ENCODE measurements at places on chromosomes 12 and 14.

- no peak for DNase-seq
These were observed 57.9 kb upstream of the NAV3 start for GRCh38 chr12:77772676-77773298.

DNA sequence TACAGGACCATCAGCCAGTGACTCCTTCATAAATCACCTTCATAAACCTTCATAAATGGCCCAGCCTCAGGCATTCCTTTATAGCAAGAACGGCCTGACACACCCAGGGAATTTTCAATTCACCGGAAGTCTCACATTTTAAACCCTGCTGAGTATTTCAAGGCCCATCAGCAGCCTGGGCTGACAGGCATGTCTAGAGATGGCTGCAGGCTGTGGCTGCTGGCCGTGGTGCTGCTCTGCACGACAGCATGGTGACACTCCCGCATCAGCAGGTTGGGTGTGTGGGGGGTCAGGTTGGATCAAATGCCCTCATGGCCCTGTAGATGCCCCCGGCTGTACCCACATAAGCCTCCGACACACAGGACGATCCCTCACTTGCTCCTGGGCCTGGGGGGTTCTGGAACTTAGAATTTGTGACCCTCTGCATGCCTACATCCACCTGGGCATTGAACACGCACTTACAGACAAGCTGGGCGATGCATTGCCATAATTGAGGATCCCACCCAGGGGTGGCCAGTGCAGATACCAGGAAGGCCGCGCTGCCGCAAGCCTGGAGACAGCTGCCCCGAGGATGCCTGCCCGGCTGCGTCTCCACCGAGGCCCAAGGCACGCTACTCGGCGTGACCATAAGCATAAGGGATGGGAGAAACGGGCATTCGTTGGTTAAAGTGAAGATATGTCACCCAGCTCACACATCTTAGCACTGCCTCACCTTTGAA lies 124.3 kb downstream of the PIWIL1 start:
- DNase-seq: no peak

DNA sequence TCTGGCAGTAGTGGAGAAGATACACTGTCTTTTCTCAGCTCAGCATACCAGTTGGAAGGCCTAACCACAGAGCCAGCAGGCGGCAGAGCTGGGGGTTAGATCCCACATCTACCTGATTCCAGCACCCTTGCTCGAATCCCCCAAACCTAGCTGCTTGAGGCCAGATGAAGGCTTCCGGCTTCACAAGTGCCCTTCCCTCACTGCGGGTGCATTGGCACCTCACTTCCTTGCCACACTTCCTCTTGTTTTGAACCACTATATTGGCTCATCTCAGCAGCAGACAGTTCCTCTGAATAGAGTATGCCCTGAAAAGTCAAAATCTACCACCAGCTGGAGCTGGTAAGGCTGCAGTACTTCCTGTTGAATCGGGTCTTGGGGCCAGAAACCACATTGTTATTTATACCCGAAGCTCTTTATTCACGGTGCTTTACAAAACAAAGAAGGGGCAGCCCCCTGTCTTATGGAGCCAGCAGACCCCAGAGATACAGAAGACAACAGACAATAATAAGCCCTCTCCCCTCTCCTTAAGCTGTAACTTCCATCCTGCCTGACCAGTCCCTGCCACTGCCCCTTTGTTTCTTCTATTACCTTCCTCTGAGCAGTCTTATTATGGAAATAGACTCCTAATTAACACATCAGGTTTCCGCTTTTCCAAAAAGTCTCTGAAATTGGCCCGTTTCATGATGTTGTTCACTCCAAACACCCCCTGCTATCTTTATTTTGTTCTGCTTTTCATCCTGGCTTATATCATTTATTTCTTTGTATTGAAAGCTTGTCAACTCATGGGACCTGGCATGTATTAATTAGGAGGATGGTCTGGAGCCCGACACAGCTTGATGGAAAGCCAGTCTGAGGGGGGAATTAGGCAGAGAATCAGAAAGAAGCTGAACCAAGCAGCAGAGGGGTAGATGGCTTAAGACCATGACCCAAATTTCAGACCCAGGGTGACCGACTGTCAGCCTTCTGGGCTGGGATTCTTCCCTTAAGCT lies 233.5 kb downstream of the EFCAB11 start:
- peak; percentile 18 for DNase-seq

DNA sequence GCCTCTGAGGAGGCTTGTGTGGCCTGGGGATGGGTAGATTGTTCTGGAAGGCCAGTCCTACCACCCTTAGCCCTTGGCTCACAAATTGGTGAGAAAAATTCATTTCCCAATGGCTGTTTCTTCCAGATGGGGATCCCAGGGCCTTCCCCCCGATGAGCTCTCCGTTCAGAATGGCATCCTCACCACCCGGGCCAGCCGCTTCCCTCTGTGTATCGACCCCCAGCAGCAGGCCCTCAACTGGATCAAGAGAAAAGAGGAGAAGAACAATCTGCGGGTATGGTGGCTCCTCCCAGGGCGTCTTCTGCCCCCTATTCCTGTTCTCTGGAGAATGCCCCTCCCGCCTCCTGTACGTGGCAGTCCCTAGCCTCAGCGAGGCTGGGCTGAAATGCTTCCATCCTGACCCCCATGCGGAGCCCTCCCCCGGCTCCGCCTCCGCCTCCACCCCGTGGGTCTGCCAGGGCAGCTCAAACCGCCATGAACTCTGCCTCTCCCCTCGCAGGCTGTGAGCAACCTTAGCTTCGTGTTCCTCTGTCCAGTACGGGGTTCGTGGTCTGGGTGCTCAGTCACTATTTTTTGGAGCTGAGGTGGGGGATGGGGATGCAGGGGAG lies 57.8 kb downstream of the CCDC92 start:
- no peak for DNase-seq

- no peak for DNase-seq
These were observed 59.6 kb upstream of the SCN8A start for GRCh38 chr12:51531284-51531977.

DNA sequence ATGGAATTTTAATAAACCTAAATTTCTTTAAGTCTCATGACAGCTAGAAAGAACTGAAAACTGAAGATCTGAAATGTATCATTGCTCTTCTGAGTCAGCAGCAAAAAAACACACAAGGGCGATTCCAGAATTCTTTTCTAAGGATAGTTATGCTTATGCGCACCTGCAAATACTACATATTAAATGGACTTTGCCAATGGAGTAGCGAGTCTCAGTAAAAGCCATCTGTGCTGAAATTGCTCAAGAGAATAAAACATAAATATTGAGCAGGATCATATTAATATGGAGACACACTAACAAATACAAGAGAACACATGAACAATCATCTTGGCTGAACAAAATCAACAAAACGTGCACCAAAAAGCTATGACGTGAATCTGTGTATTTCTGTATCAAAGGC lies 73.7 kb downstream of the CPNE8 start:
- DNase-seq: no peak

- no peak for DNase-seq
These were observed 5.2 kb downstream of the NDUFA12 start for GRCh38 chr12:94998326-94998725.

- DNase-seq: no peak
These were observed 2.3 kb upstream of the KRT74 start for GRCh38 chr12:52575948-52576347.

DNA sequence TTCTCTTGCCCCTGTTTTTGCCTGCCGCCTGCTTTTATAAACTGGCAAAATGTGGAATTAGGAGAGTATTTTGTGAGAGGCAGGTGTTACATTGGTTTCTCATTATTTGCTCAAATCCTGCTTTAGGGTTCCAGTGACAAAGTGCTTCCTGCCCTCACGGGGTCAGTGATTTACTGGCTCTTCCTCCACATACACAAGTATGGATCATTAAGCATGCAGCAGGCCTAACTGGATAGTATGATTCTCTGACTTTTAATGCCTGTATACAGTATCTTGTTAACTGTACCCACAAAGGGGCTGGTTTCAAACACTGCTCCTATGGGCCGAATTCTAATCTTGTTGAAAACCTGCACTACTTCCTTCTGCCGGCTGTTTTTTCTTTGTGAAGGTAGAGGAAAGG lies 63.2 kb downstream of the PTCSC3 start:
- DNase-seq: no peak

DNA sequence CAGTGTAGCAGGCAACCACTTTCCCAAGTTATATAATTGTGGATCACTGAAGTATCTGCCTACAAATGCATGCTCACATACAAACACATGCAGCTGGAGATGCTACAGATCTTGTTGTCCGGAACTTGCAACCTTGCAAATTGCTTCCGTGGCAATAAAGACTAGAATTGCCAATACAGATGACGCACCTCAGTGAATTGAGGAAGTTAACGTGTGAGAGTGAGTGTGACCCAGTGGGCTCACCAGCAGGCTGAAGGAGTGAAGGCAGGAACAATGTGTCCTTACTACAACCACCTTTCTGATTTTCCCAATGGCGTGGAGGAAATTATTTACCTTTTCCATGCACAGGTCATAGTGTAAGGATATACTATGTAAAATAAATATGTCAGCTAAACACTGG lies 89.4 kb upstream of the GRIP1 start:
- no peak for DNase-seq

GRCh38 chr14:65290830-65291229 lies 121.7 kb upstream of the FUT8 start:
- DNase-seq: no peak

GRCh38 chr14:51860825-51861499 lies 550 bp downstream of the GNG2 start:
- DNase-seq: no peak

DNA sequence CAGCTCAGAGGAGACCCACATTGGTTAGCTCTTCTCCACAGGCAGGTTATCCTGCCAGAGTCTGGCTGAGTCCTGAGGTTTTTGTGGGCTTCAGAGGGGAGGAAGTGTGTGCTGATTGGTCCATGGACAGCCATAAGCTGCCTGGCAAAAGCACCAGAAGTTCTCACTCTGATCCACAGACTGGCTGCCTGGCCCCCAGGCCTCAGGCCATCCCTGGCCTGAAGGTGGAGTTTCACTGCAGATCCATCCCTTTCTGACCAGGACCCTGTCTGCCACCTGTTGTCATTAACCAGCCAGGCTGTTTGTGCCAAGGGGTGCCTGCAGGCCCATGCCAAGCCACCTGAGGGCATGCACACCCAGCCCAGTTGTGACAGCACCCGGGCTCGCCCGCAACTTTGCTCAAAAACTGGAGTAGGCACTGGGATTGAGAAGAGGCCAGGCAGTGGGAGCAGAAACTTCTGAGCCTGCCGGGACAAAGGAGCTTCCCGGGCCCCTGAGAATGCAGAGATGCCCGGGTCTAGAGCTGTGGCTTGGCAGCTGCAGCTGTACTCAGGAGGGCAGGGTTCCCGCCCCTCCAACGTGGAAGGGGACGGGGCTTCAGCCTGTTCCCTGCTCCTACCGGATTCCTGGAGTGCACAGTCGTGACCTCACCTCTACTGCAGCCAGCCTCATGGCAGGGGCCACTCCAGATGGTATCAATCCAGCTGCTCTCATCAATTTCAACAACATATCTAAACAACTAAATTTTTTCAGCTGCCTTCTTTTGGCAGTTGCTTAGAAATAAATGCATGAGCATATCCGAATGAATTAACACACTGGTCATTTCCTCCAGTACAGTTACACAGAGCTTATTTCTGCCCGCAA lies 1277.3 kb downstream of the SLC16A7 start:
- no peak for DNase-seq

- DNase-seq: peak; percentile 77
These were observed 25.3 kb upstream of the GPR132 start for GRCh38 chr14:105090493-105091053.

GRCh38 chr14:54927551-54927950 lies 24.9 kb upstream of the GCH1 start:
- no peak for DNase-seq

DNA sequence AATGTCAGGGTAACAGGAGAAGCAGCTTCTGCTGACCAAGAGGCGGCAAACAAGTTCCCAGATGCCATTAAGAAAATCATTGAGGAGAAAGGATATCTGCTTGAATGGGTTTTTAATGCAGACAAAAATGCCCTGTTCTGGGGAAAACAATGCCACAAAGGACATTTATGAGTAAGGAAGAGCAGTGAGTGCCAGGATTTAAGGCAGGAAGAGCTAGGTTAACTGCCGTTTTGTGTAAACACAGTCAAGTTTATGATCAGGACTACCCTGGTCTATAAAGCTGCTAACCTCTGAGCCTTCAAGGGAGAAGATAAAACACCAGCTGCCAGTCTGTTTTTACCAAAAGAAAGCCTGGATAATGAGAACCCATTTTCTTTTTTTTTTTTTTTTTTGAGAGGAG lies 8.5 kb downstream of the MAPKAPK5 start:
- DNase-seq: no peak

DNA sequence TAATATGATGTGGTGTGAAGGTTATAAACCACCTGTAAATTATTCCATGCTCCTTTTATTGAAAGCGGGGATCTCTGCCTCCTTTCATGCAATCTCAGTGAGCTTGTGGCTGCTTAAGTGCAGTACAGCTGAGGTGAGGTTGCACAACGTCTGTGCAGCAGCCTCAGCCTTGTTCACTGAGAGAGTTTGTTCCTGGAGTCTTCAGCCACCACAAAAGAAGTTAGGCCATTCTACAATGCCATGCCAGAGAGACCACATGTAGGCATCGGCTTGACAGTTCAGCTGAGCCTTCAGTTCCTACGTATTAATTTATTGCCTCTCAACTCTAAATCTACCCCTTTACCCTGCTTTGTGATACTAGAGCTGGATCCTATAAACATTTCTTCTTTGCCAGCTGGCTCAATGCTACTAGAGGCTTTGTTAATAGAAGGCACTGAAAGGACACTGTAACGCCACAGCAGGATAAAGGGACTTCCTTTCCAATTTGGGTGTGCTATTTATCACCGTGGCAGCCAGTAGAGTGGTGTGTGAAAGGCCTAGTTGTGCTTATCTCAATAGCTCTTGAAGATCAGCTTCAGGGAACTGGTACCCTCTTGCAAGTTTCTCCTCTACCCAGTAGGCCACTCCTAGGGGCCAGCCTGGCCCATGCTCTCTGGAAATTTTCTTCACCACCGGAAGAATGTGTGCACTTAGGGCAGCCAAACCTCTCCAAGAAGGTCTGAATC lies 337.7 kb downstream of the IPO8 start:
- DNase-seq: no peak

DNA sequence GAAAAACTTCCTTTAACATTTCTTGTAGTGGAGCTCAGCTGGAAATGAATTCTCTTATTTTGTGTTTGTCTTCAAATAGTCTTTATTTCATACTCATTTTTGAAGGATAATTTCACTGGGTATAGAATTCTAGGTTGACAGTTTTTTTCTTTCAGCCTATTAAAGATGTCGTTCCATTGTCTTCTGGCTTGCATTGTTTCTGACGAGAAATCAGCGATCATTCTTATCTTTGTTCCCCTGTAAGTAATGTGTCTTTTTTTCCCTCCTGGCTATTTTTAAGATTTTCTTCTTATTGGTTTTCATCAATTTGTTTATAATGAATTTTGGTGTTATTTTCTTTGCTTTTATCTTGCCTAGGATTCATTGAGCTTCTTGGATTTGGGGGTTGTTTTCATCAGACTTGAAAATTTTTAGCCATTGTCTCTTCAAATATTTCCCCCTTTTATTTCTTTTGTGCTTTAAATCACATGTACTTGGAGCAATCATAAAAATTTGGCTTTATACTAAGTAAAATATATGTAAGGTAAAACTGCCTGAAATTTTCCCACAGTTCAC lies 89.4 kb downstream of the UNC79 start:
- no peak for DNase-seq

DNA sequence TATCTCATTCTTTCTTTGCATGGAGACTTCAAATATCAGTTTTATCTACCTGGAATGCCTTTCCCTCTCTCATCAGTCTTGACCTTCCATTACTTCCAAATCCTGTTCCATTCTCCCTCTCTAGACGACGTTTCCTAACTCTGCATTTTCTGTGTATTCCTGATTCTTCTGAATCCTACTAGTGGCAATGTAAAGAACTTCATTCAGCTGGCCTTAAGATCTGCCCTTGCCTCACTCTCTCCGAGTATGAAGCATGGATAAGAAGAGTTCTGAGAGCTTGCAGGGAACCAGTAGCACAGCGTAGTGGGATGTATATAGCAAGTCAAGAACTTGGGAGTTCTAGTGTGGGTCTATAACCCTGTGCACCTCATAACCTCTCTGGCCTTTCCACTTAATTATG lies 68.5 kb upstream of the HOXC13 start:
- DNase-seq: no peak

Measured in GM12891 (cell line).